ENCODE measurements at places on chromosomes 16 and 17.

- no peak for DNase-seq
Measured at GRCh38 chr17:78040440-78041385, 82.2 kb downstream of the TNRC6C start.

DNA sequence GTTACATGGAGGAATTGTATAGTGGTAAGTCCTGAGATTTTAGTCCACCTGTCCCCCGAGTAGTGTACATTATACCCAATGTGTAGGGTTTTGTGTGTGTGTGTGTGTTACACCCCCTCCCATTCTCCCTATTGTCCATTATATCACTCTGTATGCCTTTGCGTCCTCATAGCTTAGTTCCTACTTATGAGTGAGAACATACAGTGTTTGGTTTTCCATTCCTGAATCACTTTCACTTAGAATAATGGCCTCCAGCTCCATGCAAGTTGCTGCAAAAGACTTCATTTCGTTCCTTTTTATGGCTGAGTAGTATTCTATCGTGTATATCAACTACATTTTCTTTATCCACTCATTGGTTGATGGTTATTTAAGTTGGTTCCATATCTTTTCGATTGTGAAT lies 635 bp upstream of the FA2H start:
- no peak for DNase-seq

DNA sequence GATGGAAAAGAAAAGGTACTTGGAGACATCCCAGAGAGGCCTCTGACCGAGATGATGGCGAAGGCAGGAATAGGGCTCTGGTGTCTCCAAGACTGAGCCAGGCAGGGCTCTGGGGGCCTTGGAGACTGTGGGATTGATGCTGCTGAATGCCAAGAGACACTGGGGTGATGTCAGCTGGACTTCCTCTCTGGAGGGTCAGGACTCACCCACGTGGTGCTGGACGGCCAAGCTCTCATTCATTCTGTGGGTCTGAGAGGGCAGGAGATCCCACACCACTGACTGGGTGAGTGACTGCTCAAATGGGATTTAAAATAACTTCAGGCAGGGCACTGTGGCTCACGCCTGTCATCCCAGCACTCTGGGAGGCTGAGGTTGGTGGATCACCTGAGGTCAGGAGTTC lies 64.8 kb downstream of the NT5M start:
- no peak for DNase-seq

- no peak for DNase-seq
Measured at GRCh38 chr16:81823111-81823510, 44.0 kb downstream of the PLCG2 start.

- DNase-seq: no peak
Measured at GRCh38 chr16:50285406-50286003, 19.2 kb downstream of the ADCY7 start.

All from stimulated activated CD4-positive, alpha-beta T cell treated with anti-CD3 and anti-CD28 coated beads, TNF-alpha, amount 100 ng/mL, for 24 hours (primary cell).